ENCODE measurements at places on chromosomes 1 and 21. TPM values are rescaled to one million over a fixed set of nuclear protein-coding genes. Genes with fewer than 3 reads are reported as not detected.

GRCh38 chr1:154609398-154610380, 1.7 kb upstream of the ADAR start:
- DNase-seq: no peak

DNA sequence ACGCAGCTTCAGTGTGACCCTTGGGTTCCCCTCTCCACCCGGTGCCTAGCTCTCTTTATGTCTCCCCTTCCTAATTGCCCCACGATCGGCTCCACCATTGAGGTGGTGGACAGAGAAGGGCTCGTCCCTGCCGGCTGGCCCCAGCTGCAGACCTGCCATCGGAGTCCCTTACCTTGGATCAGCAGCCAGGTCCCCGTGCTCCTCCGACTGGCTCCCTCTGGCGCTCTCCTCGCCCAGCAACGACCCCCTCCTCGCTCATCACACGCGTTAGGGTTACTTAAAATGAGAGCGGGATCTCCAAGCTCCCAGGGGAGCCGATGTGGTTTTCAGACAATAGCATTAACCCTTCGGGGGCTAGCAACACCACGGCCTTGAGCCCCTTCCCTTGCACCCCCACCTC, 8.1 kb upstream of the ETV3L start:
- DNase-seq: no peak

- no peak for DNase-seq
Observed at GRCh38 chr1:111131693-111132092, 8.2 kb downstream of the DRAM2 start.

GRCh38 chr1:58611861-58612385, 34.9 kb upstream of the TACSTD2 start:
- DNase-seq: no peak

Gene CLCA1
- total RNA-seq: not detected

Gene MRPL37
- total RNA-seq: 180 TPM
